ENCODE measurements at places on chromosomes 4 and X. TPM values are rescaled to one million over a fixed set of nuclear protein-coding genes. Genes with fewer than 3 reads are reported as not detected.

The SPANXC gene
- not detected for total RNA-seq

The PAGE4 gene
- not detected for total RNA-seq

The VCX gene
- total RNA-seq = not detected

The STPG2 gene
- total RNA-seq = not detected

The FAM47E gene
- total RNA-seq = 0.55 TPM

The GPRASP1 gene
- 3.5 TPM for total RNA-seq

The HHIP gene
- total RNA-seq = 0.97 TPM

The CTAG2 gene
- total RNA-seq = not detected

The VCX2 gene
- not detected for total RNA-seq

The AGTR2 gene
- not detected for total RNA-seq

The EFHC2 gene
- not detected for total RNA-seq

The VBP1 gene
- 41.2 TPM for total RNA-seq

The SLC34A2 gene
- not detected for total RNA-seq

The LANCL3 gene
- total RNA-seq = 0.03 TPM

The PCDH7 gene
- 139 TPM for total RNA-seq

GRCh38 chr4:165966833-165967232, 93.8 kb downstream of the TLL1 start:
- DNase-seq = no peak

GRCh38 chrX:120023259-120023658, 54.2 kb downstream of the RHOXF2B start:
- no peak for DNase-seq

- DNase-seq = no peak
Observed at GRCh38 chr4:24886596-24886995, 26.2 kb downstream of the CCDC149 start.

DNA sequence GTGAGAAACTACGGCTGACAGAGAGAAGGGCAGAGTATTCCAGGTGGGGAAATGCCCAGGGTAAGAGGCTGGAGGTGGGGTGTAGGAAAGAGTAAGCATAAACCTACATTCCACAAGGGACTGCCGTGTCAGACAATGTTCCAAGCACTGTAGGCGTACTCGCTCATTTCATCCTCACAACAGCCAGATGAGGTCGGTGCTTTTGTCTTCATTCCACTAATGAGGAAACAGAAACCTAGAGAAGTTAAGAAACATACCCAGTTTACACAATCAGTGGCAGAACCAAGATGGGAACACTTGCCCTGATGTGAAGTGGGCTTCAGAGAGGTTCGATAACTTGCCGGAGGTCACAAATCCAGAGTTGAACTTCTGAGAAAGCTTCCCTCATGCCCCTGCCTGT, 4.6 kb downstream of the SASH3 start:
- DNase-seq = no peak

- DNase-seq = no peak
Observed at GRCh38 chrX:112450810-112451209, 228.9 kb downstream of the LHFPL1 start.

- no peak for DNase-seq
Observed at GRCh38 chr4:62156205-62156604, 956.1 kb downstream of the ADGRL3 start.

- no peak for DNase-seq
Observed at GRCh38 chr4:66451741-66452140, 781.5 kb upstream of the EPHA5 start.

DNA sequence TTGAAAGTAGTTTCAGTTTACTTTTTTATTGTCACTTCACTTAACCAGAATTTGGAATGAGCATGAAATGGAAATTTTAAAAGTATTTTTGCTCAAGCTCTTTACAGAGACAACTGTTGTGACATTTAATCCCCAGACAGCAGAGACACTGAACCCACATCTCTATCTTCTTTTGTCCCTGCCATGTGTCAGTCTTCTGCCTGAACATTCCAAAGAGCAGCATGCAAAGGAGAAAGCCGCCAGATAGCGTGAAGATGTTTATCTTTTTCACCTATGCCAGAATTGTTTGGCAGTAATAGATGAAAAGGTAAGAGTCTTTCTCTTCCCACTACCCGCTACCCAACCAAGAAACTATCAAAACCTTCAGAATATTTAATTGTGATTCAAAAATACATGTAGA, 46.8 kb downstream of the NDNF start:
- no peak for DNase-seq

DNA sequence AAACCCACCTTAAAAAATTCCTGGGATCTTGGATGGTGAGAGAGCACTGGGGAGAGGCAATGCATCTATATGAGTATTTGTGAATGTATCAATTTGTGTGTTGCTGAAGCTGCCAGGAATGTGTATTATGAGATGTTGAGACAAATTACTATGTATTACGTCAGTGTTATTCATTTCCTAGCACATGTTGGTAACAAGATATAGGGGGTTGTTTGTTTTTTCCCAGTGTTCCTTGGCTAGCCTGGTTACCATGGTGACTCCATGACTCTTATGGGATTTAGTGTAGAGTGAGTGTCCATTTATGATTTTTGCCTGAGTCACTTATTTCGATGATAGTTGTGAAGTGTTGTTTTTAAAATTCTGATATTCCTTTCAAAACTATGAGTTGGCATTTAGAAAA, 65.6 kb downstream of the RAB40A start:
- DNase-seq = no peak

GRCh38 chr4:184237612-184238011, 19.9 kb upstream of the ENPP6 start:
- DNase-seq = no peak

DNA sequence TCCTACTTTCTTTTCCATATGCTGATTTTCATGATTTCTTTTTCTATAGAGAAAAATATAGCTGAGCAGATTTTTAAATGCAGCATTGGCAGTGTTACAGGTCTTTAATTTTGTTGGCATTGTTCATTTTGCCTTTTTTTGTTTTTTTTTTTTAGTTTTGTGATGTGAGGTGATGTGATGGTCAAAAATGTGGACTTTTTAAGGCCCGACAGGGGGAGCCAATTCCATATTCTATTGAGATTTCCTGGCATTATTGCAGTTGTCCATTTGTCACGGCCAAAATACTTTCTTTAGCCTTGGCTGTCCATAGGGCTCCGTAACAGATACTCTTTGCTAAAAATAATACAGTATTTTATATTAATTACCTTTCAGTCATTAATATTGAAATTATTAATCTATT, 47.8 kb downstream of the SLIT2 start:
- no peak for DNase-seq

- no peak for DNase-seq
Observed at GRCh38 chrX:82219129-82219528, 1017.2 kb downstream of the SH3BGRL start.

DNA sequence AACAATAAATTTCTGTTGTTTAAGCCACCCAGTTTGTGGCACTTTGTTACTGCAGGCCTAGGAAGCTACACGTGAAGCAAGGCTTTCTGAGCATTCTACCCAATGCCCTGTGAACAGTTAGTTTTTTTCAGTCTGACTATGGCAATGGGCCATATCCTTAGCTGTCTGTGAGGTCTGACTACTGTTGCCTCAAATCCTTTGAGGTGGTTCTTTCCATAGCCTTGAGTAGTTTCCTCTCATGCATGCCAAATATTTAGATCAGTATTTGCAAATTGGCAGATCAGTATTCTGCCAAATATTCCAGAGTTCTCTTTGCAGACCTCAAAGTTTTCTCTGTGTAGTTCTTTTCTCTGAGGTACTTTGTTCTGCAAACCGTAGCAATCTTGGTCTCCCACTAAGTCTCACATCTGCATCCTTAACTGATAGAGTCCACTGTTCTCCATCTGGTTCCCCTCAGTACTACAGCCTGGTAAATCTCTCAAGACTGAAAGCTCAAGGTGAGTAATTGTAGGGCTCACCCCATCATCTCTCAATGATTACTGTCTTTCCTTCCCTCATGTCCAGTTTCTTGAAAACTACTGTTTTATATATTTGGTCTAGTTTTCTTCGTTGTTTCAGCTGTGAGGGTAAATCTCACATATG, 984.9 kb upstream of the INTU start:
- DNase-seq = no peak

DNA sequence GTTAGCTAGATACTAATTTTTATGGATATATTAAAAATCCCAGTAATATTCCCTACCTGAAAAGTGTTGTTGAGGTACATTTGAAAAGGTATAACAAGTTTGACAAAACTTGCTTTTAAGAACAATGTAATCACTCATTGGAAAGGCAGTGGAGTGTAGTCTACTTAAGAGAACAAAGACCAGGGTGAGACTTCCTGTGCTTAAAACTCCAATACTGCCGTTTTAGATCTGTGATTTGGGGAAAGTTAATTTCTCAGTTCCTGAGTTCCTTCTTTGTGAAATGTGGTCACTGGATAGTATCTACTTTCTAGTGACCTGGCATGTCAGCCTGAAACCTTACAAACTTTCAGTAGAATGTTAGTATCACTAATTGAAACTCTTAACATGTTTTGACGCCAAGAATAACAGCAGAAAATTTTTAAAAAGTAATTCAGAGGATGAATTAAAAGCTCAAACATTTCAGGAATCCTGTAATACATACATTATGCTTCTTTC, 56.8 kb downstream of the PCDH7 start:
- DNase-seq = no peak

- no peak for DNase-seq
Observed at GRCh38 chr4:120994521-120994920, 72.0 kb upstream of the PRDM5 start.

All from osteocyte (in vitro differentiated cells).